ENCODE measurements at places on chromosomes 2 and 18.

DNA sequence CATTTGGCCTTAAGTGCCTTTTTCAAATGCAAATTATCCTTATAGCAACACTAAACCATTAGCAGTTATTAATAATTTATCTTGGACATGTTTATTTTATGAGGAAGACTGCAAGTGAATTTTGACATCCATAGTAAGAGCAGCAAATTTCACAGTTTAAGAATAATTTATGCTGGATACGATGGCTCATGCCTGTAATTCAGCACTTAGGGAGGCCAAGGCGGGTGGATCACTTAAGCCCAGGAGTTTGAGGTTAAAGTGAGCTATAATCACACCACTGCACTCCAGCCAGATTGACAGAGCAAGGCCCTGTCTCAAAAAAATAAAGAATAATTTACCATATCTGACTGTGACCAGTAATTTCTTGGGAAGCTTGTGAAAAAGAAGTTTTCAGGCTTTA, 286.2 kb downstream of the TMX3 start:
- no peak for DNase-seq

GRCh38 chr2:21423854-21424253, 300.1 kb downstream of the TDRD15 start:
- no peak for DNase-seq

- no peak for DNase-seq
Measured at GRCh38 chr2:206260188-206261012, 14.1 kb upstream of the ZDBF2 start.

- DNase-seq = no peak
Measured at GRCh38 chr2:23597687-23598086, 212.7 kb downstream of the KLHL29 start.

- DNase-seq = no peak
Measured at GRCh38 chr2:176188774-176189680, 559 bp downstream of the HOXD1 start.

GRCh38 chr2:111534910-111535352, 349.1 kb downstream of the ANAPC1 start:
- DNase-seq = no peak

GRCh38 chr2:38823386-38823785, 45.4 kb downstream of the GEMIN6 start:
- DNase-seq = no peak

GRCh38 chr2:151180123-151180522, 81.5 kb downstream of the RBM43 start:
- no peak for DNase-seq

DNA sequence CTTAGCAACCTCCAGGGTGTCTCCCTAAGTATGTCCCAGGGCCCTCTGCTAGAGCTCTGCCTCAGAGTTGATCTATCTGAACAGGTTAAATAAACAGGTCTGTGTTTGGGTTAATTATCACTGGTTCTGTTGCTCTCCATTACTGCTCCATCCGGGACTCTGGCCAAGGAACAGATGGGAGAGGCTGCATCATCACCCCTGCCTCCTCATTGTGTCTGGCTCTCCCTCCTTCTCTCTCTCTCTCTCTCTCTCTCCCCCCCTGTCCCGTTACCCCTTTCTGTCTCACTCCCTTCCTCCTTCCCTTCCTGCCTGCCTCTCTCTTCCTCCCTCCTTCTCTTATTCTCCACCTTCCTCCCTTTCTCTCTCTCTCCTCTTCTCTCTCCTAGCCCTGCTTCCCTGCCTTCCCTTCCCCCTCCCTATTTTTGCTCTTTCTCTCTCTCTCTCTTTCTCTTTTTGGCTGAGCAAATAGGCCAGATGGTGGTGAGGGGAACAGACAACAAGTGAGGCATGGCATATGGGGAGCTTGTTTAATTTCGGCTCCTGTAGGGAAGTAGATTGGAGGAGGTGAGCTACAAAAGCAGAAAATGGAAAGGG, 62.1 kb downstream of the SETBP1 start:
- no peak for DNase-seq

DNA sequence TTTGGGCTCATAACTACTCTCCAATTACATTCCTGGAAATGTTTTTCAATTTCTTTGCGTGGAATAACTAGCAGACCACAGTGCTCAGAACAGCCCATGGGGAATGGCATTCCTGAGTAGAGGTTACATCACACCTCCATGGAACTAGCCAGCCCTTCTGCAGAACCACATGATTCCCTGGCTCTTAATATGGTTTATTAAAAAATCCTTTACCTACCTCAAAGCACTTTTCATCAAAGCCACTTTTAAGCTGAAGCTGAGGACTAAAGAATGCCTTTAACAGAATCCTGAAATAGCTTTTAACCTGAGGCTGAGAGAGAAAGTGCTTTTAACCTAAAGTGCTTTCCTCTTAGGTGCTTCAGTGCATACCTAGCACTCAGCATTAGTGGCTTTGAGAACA, 376.3 kb downstream of the ARHGAP15 start:
- no peak for DNase-seq

- no peak for DNase-seq
Measured at GRCh38 chr2:61710711-61711110, 143.1 kb downstream of the FAM161A start.

Measured in activated CD8-positive, alpha-beta memory T cell treated with anti-CD3 and anti-CD28 coated beads for 4 hours (primary cell).